ENCODE measurements at places on chromosomes 16 and 17. TPM values are rescaled to one million over a fixed set of nuclear protein-coding genes. Genes with fewer than 3 reads are reported as not detected.

- peak; percentile 40 for DNase-seq
These were observed 27.3 kb downstream of the RNF213 start for GRCh38 chr17:80287806-80288567.

The PRSS53 gene
- total RNA-seq = 2.7 TPM

- no peak for DNase-seq
These were observed 25.3 kb upstream of the LYRM9 start for GRCh38 chr17:27918498-27918897.

- peak; percentile 78 for DNase-seq
These were observed 77.0 kb upstream of the TNRC6C start for GRCh38 chr17:77881545-77881944.

DNA sequence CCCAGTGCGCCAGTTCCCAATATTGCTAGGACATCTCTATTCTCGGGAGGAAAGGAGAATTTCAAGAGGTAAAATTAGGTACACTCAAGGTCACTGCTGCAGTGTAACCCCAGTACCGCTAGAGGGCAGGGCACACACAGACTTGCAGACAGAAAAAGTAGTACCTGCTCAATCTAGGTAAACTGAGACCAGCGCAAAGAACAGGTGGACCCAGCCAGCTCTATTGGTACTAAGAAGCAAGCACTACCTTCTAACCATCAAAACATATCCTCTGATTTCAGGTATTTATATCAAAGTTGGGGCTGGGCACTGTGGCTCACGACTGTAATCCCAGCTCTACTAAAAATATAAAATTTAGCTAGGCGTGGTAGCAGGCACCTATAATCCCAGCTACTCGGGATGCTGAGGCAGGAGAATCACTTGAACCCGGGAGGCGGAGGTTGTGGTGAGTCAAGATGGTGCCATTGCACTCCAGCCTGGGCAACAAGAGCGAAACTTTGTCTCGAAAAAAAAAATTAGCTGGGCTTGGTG is 3.6 kb upstream of the WDR81 start:
- no peak for DNase-seq

DNA sequence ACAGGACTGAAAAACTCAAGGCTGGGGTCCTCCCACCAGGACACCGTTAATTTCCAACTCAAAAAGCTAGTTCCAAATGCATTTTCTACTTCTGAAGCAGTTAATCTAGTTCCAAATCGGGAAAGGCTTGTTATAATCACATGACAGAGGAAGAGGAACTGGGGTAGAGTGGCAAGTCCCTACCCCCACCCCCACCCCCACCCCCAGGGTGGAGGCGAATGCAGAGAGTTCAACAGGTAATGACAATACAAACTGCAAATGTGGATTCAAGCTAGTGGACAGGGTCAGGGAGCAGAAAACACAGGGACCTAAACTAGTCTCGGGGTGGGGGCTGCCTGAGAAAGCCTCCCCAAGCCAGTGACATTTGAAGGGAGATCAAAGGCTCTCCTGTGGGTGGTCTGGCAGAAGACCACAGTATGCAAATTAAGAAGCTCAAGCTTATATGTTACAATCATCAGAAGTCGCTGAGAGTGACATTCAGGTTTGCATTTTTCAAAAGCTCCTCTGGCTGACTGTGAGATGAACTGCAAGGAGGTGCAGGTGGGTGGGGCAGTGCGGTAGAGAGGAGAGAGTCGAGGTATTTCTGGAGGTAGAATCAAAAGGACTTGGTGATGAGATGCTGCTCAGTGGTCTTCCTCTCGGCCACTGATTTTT is 56.4 kb upstream of the SLC25A19 start:
- DNase-seq = no peak

- DNase-seq = peak; percentile 37
These were observed 28.1 kb upstream of the BAHCC1 start for GRCh38 chr17:81367171-81367570.

- no peak for DNase-seq
These were observed 140.6 kb downstream of the CDK5R1 start for GRCh38 chr17:32627239-32627996.

GRCh38 chr16:69775563-69775962 is 13.4 kb downstream of the WWP2 start:
- DNase-seq = no peak

The KRT27 gene
- not detected for total RNA-seq

- DNase-seq = no peak
These were observed 138.6 kb upstream of the CHMP6 start for GRCh38 chr17:80853076-80853475.

DNA sequence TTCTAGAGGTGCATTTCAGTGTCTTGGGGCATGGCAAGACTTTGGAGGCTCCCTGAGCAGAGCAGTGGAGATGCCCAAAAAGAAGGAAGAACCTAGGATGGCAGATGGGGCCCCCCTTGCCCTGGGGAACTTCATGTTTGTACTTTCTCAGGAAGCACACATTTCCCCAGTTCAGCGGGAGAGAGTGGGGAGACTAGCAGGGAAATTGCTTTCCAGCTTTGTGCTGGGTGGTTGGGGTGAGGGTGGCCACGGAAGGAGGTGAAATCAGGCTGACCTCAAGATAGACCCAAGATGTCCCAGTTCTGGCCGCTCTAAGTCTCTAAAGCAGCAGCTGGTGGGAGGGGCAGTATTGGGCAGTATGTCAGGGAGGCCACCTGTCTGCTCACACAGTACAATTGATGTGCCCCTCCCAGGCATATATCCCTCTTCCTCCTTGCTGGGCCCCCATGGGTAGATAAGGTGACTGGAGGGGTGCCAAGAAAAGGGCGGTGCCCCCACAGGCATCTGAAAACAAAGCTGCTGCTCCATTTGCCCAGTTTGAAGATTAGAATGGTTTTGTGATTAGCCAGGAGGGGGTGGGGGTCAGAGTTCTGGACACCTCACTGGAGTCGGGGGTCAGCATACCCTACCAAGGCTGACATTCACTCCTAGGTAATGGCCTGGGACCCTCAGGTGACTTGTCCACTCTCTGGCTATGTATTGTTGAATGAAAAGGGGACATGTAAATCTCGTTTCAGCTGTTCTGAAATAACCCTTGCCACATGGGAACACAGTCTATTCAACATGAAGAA is 17.1 kb upstream of the NAGLU start:
- peak; percentile 90 for DNase-seq

GRCh38 chr16:57536306-57537193 is at the start of gene CCDC102A:
CCDC102A (minus strand) TSS chr16:57536571; CDS start chr16:57529177, 7,394 bp downstream.
- peak; percentile 60 for DNase-seq

The TEDC2 gene
- 1.1 TPM for total RNA-seq

- DNase-seq = no peak
These were observed 26.8 kb downstream of the SRL start for GRCh38 chr16:4215106-4215505.

- DNase-seq = no peak
These were observed 653.1 kb upstream of the SOX9 start for GRCh38 chr17:71467719-71468118.

GRCh38 chr17:27631897-27632725 is 1.1 kb downstream of the LGALS9 start:
- peak; percentile 69 for DNase-seq

The HNF1B gene
- 54.6 TPM for total RNA-seq

GRCh38 chr17:15261258-15261801 is 3.8 kb downstream of the PMP22 start:
- DNase-seq = peak; percentile 54

GRCh38 chr16:80323187-80323807 is 217.5 kb upstream of the DYNLRB2 start:
- DNase-seq = no peak

Data from mucosa of descending colon (tissue), 3 donors.